ENCODE measurements at places on chromosomes 2 and 18.

DNA sequence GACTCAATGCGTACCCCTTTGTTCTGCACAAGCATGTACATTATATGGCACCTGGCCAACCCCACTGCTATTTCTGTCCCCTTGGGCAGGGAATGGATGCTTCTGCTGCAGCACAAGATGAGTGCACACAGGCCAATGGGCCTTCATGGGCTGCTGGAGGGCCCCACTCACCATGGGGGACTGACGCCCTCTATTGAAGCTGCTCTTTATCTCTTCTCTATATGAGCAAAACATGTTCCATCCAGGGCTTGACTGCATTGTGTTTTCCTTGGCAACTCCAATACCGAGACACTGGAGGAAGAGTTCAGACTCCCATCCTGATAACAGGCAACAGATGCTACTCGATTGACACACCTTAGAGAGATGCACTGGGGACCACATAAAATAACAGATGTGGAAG, 251.6 kb upstream of the NCKAP5 start:
- peak; percentile 66 for DNase-seq

GRCh38 chr2:139925903-139926302, 1145.7 kb upstream of the NXPH2 start:
- DNase-seq, result no peak

- DNase-seq, result peak; percentile 88
Measured at GRCh38 chr18:519019-519879, 18.7 kb upstream of the COLEC12 start.

DNA sequence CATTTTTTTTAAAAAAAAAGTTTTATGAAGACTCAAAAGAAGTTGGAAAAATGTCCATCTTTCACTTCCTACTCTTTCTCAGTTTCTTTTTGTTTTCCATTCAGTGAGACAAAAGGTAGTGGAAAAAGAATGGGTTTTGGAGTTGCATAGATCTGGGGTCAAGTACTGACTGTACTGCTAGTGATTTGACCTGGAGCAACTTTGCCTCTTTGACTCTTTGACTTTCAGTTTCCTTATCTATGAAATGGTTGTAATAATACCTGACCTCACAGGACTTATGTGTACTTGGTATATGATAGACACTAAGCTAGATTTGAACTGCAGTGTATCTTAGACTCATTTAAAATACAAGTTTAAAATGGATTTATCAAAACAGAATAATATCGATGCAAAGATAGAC, 3.5 kb upstream of the KCNE4 start:
- DNase-seq, result no peak

- no peak for DNase-seq
Measured at GRCh38 chr2:3620834-3621233, 25.9 kb downstream of the COLEC11 start.

- DNase-seq, result no peak
Measured at GRCh38 chr2:197944416-197945096, 140.2 kb downstream of the PLCL1 start.

GRCh38 chr18:29588446-29589100, 1411.6 kb upstream of the CDH2 start:
- no peak for DNase-seq

DNA sequence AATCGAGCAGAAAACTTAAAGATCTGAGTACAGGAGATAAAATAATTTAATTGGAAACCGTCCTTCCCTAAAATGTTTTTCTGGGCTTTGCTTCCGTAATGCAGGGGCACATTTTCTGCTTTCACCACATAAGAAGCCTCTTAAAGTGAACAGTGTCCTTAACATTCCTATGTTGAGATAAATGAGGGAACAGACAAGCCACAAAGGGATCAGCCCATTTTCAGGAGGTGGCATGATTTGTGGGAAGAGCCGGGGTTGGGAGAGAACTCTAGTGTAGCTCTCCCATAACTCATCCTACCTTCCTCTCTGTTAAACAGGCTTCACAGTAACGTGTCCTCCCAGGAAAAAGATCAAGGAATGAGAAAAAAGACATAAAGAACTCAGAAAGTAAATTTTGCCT, 56.9 kb upstream of the ACVR1C start:
- DNase-seq, result no peak

GRCh38 chr2:156434461-156435291, 1.5 kb upstream of the GPD2 start:
- DNase-seq, result peak; percentile 65

DNA sequence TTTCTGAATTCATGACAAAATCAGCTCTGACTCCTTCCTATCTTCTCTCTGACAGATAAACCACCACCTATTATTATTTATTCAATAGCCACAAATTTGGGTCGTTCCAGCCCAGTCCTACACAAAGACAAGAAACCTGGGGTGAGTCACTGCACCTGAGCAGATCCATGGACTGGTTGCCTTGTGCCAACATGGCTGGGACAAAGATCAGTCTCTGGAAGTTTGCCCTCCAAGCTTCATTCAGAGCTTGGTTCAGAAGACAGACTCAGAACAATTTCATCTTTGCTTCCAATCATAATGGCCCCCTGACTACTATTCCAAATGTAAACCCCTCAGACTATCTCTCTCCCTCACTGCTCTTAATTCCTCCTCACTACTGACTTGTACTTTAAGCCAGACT, 9.6 kb upstream of the EXOC6B start:
- no peak for DNase-seq

GRCh38 chr2:138757384-138757783, 22.8 kb downstream of the NXPH2 start:
- DNase-seq, result no peak

GRCh38 chr2:75200140-75201096, 1.1 kb upstream of the TACR1 start:
- peak; percentile 28 for DNase-seq

DNA sequence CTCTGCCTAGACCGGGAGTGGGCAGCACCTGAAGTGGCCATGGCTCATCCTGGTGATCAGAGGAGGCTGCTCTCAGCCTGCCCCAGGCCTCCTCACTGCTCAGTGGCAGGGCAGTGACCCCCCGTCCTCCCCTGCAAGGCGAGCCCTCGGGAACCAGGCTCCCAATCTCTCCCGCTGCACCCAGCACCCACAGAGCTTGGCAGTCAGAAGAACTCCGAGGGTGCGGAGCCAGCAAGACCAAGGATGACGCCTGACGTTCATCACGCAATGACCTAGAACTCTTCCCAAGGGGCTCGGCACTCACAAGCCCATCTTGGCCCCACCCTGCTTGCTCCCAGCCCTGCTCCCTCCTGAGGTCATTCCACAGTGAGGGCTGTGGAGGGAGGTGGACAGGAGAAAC, 189.8 kb upstream of the SALL3 start:
- no peak for DNase-seq

GRCh38 chr18:6370410-6370809, 44.3 kb downstream of the L3MBTL4 start:
- DNase-seq, result no peak

DNA sequence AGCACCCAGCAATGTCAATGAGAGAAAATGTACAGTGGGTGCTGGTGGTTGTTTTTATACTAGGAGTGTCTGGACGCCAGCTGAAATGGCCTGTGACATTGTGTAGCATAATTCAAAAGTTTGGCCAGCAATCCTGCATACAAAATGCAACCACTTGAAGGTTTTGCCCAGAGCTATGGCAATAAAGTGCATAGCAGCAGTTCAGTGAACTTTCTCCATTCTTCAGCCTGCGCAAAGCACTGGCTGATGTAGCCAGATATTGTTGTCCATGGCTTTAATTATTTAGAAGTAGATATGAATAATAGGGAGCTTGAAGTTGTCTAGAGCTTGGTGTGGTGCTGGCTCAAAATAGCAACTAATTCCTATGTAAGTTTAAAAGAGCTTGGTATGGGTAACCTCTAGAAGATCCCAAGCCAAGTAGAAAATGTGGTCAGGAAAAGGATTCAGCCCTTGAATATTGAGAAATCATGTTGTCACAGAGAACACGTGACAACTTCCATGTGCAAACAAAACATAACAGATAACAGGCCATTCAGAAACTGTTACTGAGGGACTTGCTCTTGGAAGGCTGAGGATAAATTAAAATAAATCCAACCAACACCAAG, 33.3 kb upstream of the PGAP1 start:
- DNase-seq, result peak; percentile 10

DNA sequence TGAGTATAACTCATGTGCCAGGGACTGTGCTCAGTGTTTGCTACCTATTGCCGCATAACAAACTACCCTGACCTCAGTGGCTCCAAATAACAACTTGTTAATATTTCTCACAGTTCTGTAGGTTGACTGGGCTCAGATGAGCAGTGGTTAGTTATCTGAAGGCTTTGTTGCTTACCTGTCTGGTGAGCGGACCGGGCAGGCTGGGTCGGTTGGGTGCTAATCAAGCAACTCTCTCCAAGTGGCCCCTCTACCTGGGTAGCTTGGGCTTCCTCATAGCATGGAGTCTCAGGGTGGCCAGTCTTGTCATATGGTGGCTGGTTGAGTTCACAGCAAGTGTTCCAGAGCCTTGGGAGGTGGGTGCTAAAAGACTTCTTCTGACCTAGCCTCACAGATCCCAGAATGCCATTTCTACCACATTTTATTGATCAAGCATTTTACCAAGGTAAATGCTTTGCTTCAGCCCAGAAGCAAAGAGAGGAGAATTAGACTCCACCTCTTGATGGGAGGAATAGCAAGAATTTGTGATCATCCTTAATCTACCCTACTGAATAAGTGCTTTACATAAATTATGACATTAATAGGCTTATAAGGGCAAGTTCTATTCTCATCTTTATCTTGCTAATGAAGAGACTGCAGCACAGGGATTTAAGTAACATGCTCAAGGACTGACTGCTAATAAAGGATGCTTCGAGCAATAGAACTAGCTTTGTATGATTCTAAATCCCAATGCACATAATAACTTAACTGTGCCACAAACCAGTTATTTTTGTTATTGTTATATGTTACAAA, 16.9 kb downstream of the RAB31 start:
- no peak for DNase-seq

DNA sequence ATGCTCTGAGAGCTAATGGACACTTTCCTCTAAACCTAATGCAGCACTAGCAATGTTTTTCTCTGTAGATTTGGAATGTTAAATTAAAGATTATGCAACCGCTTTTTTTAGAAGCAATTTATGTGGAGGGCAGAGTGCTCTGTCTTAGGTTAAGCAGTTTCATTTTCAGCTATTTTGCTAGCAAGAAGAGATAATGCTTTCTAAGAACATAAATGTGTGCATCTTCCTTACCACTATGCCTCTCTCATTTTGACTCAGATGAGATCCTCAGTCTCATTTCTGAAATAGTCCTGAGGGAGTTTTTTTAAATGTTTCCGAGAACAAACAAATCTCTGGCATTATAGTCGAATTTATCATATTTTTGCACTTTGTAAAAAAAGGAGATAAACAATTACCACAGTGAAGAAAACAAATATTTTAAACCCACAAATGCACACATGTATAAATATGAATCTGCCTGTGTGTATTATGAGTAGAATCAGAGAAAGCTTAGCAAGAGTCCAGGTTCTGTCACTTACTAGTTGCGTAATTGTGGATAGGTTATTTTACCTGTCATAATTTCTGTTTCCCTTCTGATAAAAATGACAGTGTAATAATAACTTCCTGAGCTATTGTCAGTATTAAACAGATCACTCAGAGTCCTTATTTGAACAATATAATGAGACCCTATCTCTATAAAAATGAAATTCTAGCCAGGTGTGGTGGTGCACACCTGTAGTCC, 207.7 kb upstream of the CRIM1 start:
- DNase-seq, result no peak
